ENCODE measurements at places on chromosomes 16 and 17.

DNA sequence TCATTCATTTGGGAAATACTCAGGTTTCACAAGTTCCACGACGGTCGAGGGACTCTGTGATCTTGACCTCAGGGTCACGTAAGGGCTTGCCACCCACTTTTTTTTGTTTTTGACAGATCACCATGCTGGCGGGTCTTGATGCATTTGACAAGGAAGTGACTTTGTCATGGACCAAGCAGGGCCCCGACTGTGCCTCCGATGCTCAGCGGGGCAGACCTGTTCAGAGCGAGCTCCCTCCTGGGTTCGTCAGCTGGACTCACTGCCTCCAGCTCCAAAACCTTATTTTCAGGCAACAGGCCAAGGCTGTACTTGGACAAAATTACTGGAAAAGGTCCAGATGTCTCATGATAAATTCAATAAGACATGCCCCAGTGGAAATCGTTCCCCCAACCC lies 9.0 kb upstream of the CLEC18A start:
- no peak overlapping the region for H3K4me3 ChIP-seq
- peaks cover 18% of the 10 kb centered on the region for H3K36me3 ChIP-seq
- H3K27me3 ChIP-seq = no peaks in the 10 kb centered on the region
- H3K27ac ChIP-seq = peak overlapping the region; percentile 79
- DNase-seq = peak; percentile 79

DNA sequence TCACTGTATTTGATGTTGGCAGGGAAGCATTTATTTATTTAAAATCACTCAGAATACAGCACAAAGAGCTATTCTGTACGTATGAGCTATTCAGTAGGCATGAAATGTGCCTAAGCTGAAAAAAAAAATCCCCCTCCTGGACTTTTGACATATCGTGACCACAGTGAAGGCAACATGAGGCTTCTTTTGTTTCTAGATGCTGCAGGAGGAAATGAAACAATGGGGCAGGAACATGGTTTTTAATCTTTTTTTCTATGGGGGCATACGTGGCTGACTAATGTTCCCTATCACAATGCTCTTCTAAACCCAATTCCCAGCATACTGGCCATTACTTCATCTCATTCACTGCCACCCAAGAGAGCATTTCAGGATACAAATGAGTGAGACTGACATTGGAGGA lies 191.0 kb upstream of the PMFBP1 start:
- H3K4me3 ChIP-seq = no peak overlapping the region
- H3K27me3 ChIP-seq = no peaks in the 10 kb centered on the region
- no peak for DNase-seq
- no peaks in the 10 kb centered on the region for H3K4me1 ChIP-seq
- no peak overlapping the region for H3K27ac ChIP-seq

- DNase-seq = no peak
- H3K27ac ChIP-seq = no peak overlapping the region
Measured at GRCh38 chr16:78669994-78670393, 570.5 kb downstream of the WWOX start.

DNA sequence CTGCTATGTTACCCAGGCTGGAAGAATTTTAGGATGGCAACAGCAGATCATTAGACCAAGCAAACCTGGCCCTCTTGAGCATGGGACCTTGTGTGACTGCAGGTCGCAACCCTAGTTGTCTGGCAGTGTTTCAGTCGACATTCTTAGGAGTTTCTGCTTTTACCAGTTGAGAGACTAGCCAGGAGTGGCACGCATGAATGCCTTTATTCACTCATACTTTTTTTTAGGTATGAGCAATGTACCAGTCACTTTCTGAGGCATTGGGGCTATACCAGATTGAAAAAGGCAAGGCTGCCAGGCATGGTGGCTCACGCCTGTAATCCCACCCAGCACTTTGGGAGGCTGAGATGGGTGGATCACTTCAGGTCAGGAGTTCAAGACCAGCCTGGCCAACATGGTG lies 28.2 kb upstream of the HAS3 start:
- no peak for DNase-seq
- no peaks in the 10 kb centered on the region for H3K4me1 ChIP-seq
- no peak overlapping the region for H3K27ac ChIP-seq
- H3K4me3 ChIP-seq = no peak overlapping the region
- H3K36me3 ChIP-seq = no peaks in the 10 kb centered on the region

GRCh38 chr17:19287651-19288050 lies 50.5 kb downstream of the EPN2 start:
- no peaks in the 10 kb centered on the region for H3K36me3 ChIP-seq
- no peaks in the 10 kb centered on the region for H3K27me3 ChIP-seq
- no peaks in the 10 kb centered on the region for H3K4me1 ChIP-seq
